Activated T-cell treated with anti-CD3 and anti-CD28 coated beads, Interleukin-2, amount 50 U/mL, for 72 hours (primary cell): ENCODE measurements at places on chromosomes 5 and 9.
A peak's percentile ranks its signal among the peaks of the same experiment; 100 is the strongest.

- no peak for DNase-seq
Observed at GRCh38 chr9:89405826-89406225, 87.5 kb downstream of the SECISBP2 start.

GRCh38 chr5:88847420-88847819 is 35.6 kb downstream of the MEF2C start:
- no peak for DNase-seq

DNA sequence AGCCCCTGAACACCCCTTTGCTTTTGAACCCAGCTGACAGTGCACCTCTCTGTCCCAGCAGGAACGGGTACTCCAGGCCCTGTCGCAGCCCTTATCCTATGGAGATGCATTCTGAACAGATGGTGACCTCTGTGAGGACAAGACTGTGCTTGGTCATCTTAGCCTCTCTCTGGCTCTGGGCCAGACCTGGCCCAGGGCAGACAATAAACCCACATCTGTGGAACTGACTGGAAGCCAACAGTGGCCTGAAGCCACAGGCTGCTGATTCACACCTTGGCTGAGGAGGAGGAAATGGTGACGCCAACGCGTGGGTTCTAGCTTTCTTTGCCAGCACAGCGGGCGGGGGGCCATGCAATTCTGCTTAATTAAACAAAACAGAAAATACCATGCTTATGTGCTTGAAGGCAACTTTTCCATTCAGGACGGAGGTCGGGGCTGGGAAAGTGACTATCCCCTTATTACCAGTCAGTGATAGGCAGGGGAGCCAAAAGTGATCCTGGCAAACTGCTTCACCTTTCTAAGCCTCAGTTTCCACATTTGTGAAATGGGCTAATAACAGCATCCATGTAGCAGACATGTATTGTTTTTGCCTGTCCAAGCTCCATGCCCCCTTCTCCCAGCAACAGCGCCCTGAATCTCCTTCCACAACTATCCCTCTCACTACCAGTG is 10.8 kb downstream of the SH3PXD2B start:
- DNase-seq: peak; percentile 82

DNA sequence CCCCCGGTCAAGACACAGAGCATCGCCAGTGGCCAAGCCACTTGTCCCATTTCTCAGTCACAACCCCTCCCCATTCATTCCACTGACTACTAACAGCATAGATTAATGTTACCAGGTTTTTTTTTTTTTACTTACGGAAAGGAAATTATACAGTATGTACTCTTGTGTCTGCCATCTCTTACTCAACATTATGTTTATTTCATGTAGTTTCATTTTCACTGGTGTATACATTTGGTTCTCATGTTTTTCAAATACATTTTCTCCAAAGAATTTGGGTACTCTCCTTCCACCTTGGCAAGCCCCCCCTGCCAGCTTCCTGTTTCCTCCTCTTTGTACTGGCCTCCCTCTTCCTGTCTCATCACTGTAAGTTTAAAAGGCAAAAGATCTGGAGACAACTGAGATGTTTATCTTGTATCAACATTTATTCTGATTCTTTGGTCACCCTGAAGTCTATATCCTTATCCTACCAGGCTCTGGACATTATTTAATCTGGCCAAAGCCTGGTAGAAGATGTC is 207.3 kb downstream of the SAXO1 start:
- no peak for DNase-seq

DNA sequence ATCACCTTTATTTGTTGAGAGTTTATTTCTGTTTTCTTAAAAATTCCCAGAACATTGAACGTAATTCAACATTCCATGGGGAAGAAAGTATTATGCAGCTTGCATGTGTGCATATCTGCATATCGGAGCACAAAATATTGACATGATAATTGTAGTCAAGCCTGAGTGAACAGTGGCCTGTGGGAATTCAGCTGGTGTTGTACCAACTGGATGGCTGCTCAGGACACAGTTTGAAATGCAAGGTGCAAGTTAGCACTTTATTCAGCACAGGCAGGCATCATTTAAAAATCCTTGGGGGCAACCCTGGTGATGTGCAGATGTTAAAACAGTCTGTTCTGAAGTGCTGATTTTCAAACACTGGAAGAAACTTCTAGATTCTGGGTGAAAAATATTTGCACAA is 82.4 kb downstream of the CNTLN start:
- no peak for DNase-seq

DNA sequence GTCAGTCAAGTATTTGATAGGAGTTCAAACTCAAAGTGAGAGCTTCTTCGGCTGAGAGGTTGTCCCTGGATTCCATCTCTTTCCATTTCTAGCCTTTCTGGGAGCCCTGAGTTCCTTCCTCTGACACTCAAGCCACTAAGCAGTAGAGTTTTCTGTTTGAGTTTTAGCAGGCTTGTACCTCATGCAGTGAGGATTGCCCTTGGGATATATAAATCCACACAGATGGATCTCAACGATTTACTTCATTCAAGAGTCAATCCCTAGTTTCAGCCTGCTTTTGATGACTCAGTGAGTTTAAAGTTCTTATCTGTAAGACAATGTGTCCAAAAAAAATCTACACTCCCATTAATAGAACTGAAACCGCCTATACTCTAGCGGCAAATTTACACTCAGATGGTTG is 2240.9 kb upstream of the WWC1 start:
- no peak for DNase-seq
